ENCODE measurements at places on chromosomes 2 and 18.

- no peak for DNase-seq
Measured at GRCh38 chr2:102672107-102672776, 52.9 kb downstream of the SLC9A2 start.

DNA sequence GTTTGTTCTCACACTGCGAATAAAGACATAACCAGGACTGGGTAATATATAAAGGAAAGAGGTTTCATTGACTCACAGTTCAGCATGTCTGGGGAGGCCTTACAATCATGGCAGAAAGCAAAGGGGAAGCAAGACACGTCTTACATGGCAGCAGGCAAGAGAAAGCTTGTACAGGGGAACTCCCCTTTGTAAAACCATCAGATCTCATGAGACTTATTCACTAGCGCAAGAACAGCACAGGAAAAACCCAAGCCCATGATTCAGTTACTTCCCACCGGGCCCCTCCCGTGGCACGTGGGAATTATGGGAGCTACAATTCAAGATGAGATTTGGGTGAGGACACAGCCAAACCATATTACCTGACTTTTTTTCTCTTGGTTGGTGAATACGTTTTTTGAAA is 51.3 kb downstream of the TMEM247 start:
- no peak for DNase-seq

DNA sequence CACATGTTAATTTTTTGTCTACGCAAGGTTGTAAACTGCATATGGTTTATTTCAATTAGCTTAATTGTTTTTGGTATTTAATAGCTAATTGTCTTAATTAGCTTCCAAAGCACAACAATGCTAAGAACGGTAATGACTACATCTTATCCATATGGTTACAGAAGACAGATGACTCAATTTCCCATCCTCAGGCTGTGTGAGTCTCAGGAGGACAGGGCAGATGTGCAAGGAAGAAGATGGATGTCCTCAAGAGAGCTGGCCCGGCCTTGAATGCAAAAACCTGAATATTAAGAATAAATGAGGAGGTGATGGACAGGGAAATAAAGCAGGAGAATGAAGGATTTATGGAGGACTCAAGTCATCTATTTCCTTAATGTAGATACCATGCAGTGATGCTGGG is 31.4 kb downstream of the SLC4A3 start:
- no peak for DNase-seq

GRCh38 chr2:41326851-41327250 is 721.0 kb upstream of the PKDCC start:
- DNase-seq, result no peak

- no peak for DNase-seq
Measured at GRCh38 chr2:2389215-2389614, 58.1 kb upstream of the MYT1L start.

DNA sequence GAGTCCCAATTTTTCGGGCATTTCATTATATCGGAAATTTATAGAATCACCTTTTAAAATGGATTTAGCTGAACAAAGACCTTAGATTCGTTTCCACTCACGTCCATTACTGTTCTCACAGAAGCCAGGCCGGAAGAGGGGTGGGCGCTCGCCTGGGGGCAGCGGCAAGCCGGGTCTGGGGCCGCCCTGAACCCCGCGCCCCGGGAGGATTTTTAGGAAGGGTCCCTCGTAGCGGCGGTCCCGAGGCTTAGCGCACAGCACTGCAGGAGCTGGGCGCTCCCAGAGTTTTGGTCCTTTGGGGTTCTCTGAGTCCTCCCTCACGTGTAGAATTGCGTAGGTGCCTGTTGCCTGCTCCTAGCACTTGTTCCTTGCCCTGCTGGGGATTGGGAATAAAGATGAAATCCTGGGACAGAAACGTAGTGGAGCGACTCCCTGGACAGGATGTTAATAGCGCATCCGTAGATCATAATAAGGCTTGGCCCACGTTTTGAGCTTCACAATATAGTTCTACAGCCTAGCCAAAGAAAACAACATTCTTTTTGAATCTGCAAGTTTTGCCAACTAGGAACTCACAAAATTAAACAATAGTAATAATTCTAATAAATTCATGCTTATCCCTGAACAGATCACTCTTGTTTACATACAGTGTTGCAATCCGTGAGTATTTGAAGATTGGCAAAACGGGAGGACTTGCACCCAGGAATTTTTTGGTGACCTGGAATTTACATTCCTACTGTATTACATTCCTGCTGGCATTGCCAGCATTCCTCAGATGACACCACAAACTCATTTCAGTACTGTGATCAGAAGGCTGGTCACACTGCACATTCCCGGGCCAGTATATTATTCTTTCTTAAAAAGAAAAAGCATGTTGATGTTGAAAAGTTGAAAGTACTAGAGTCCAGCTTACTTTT is 875 bp downstream of the C18orf63 start:
- no peak for DNase-seq

GRCh38 chr2:100940240-100940639 is 61.8 kb upstream of the RPL31 start:
- DNase-seq, result no peak

DNA sequence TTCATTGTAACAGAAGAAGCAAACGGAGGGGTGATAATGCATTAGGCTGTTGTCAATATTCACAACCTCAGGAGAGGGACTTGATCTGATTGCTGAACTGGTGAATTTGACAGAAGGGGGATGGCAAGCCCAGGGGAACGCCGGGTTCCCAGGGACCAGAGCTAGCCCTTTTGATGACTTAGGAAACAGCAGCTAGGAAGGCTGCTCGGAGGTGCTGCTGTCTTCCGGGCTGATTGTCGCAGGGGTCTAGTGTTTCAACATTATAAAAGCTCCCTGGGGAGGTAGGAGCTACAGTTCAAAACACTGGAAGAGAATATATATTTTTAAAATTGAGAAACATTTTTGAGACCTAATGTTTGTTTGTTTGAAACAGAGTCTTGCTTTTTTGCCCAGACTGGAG is 47.3 kb downstream of the CD8B2 start:
- no peak for DNase-seq

DNA sequence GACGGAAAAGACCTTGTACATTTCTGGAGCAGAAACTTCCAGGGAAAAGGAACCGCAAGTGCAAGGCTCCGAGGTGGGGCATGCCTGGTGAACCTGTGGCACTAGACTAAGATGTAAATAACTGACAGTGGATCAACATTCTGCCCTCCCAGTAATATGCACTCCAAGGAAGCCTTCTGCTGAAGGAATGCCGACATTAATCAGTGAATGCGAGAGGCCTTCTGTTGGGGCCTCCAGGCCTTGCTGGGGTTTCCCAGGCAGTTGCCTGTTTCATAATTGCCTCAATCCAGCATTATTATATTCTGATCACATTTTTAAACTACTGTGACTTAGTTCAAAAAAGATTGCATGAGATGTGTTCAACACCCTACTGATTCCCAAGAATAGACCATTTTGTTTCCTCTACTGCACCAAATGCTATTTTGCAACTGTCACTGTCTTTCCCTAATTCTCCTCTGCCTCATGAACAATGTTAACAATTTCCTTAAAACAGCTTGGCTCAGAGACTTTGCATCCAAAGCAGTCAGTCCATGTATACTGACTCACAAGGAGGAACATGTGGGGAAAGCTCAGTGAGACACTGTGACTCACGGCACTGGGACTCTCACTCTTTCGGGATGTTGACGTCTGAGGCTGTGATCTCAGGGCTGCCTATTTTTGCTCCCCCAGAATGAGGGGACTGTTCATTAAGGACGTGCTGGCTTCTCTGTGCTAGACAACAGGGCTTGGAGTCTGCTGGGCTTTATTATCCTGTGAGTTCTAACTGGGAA is 10.5 kb upstream of the DSG2 start:
- no peak for DNase-seq

GRCh38 chr18:22204214-22204536 is 34.8 kb downstream of the GATA6 start:
- no peak for DNase-seq

GRCh38 chr18:73733806-73734314 is 413.8 kb downstream of the FBXO15 start:
- DNase-seq, result no peak

GRCh38 chr2:70182689-70183088 is 8.1 kb downstream of the C2orf42 start:
- no peak for DNase-seq

DNA sequence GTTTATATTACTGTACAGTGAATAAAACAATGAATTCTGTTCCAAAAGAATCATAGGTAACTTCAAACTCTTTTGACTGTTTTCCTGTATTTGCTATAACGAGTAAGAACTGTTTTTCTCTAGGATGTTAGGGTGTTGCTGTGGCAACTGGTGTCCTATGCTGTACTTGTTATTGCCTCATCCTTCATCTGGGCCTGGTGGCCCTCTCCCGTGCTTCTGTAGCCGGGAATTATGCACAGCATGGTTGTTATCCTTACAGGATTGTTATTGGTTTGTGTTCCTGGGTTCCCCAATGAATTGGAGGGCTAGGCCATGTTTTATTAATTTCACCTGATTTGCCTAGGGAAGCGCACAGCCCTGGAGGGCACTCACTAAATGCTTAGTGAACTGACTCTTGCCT is 279.2 kb downstream of the PTPRM start:
- no peak for DNase-seq

DNA sequence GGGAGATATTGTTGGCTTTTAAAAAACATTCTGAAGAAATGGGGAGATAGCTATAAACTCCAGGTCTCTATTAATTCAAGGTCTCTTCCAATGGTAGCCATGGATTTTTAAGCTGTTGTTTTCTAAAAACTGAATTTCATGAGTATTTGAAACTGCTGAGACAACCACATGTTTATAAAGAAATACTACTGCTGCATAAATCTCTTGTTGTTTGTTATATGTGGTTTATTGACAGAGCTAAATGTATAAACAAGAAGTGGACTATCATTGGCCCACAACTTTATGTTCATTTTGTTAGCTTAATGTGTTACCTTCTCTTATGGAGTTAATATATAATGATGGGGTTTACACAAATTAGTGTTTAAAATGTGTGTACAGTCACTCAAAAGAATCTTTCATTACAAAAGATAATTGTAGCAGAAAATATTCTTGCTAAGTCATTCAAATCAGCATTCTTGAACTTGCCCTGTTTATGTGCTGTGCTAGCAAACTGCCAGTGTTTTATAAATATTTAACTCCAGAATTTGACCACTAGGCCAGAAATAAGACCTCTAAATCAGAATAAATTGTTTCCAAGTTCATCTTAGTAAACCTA is 242.1 kb downstream of the TMX3 start:
- DNase-seq, result no peak

- DNase-seq, result no peak
Measured at GRCh38 chr2:119005555-119005954, 63.6 kb downstream of the MARCO start.

GRCh38 chr18:50096766-50097435 is 98.0 kb downstream of the MYO5B start:
- DNase-seq, result no peak

GRCh38 chr2:158677542-158677941 is 117.6 kb upstream of the DAPL1 start:
- DNase-seq, result no peak

- DNase-seq, result no peak
Measured at GRCh38 chr2:162111958-162112850, 38.2 kb upstream of the DPP4 start.

DNA sequence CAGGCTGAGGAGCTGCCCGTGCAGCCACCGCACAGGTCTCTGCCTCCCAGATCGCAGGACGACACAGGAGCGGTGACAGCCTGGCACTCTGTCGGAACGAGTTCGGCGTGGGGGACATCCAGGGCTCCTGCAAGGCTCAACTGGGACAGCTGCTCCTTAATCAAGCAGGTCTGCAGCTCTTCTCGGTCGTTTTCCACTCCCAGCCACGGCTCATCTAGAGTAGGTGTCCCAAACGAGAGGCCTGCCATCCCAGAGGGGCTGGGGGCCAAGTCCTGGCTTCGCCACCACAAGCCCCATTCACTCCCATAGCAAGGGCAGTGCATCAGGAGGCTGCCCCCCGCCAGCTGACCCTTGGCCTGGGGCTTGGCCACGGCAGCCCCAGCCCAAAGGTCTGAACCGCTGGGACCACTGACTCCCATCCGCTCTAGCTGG is 22.5 kb downstream of the PASK start:
- no peak for DNase-seq

GRCh38 chr2:114265261-114265660 is 177.2 kb upstream of the DPP10 start:
- DNase-seq, result no peak

DNA sequence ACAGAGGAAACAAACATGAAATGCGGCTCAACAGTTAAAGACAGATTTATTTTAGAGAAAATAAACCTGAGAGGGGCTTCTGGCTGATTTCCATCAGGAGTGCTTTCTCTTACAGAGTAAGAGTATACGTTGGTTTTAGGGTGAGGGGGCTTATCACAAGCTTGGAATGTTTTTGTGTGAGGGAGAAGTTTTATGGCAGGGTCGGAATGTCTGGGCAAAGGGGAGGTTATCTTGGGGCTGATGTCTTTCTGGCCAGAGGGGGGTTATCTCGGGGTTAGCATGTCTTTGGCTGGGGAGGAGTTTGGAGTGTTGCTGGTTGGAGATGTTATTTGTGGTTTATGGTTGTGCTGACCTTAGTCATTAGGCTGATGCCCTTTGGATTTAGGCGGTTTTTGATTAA is 22.1 kb downstream of the PTRHD1 start:
- no peak for DNase-seq

DNA sequence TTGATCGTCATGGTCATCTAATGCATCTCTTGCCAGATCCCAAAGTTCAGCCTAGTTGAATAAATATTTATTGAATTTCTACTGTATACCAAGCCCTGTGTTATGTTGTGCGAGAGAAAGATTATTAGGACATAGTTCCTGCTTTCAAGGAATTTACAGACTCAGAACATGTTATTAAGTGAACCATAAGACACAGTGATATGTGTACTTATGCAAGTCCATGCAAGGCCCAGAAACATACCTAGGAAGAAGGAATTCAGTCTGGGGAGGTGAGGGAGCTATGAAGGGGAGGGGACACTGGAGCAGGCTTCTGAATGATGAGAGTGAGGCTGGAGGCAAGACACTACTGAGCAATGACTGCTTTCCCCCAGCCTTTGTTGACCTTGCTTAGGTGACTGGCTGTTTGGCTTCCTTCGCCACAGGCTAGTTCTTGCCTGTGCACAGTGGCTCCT is 81.4 kb downstream of the ACAA2 start:
- no peak for DNase-seq

Measured in Right ventricle myocardium inferior (tissue), 1 donor.